ENCODE measurements at places on chromosomes 5 and 9. TPM values are rescaled to one million over a fixed set of nuclear protein-coding genes. Genes with fewer than 3 reads are reported as not detected.
A peak's percentile ranks its signal among the peaks of the same experiment; 100 is the strongest.

DNA sequence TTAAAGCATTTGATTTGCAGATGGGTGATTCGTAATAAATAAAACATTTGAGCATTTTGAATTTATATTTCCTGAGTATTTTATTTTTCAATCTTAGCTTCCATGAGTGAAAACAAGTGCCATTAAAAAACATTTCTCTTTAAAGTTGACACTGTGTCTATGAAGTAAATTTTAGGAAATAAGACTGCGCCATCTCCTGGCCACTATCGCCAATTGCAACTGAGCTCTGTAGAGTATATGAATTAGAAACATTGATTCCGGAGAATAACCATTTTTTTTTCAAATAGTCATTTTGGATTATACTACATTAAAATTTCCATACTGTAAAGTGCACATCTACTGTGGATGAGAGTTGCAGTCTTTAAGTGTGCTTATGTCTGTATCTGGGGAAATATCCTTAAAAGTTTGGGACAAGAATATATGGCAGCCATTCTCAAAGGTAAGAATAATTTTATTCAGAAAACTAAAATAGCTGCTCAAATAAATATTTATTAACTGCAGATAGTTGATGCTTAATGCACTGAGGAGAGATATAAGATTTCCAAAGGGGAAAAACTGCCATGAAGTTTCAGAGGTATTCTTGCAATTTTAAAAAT is 5.9 kb downstream of the DMRTA1 start:
- DNase-seq, result no peak

- no peak for DNase-seq
Observed at GRCh38 chr9:18235181-18235908, 238.6 kb upstream of the ADAMTSL1 start.

GRCh38 chr5:68260467-68260866 is 44.9 kb downstream of the PIK3R1 start:
- no peak for DNase-seq

DNA sequence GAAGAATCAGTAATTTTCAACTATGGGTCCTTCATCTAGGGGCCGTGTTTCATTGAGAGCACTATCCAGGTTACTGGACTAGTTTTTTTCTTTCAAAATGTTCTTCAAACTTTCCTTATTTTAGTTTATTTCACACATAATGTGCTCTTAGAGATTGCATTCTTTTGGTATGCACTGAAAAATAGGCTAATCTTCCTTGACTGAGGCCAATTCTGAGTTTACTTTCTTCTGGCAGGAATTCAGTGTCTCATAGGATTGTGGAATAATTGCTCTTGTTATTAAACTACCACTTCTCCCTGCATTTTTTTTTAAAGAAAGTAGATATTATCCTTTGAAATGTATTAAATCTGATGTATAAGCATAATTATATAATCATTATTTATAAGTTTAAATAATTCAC is 624.5 kb downstream of the RAB3C start:
- peak; percentile 12 for DNase-seq

DNA sequence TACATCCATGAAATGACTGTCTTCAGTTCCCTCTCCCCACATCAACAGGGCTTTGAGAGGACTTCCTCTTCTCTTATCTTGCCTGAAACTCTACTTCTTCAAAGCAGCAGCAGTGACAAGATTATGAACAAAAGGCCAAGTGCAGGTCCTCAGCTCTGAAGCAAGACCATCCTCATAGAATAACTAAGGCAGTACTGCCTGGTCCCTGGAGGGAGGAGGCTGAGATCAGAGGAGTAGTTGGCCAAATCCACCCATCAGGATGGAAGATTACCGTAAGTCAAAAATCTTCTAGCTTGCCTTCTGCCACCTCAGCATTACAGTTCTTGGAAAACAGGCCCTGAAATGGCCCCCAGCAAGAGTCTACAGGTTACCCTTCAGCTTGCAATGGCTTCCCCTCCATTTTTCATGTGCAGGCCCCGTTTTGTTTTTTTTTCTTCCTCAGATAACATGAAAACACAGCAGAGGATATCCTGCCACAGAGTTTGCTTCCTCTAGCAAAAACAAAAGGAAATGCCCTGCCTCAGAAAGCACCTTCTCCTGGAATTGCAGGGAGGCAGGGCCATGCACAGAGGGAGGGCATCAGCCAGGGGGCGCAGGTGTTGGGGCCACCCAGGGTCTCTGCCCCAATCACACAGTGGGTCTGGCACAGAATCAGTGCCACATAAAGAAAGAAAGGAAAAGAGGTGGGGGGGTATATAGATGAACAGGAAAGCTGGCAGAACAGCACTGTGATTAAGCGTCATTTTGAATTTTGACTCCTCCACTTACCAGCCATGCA is 40.0 kb downstream of the KLHL3 start:
- DNase-seq, result no peak

The PNPLA7 gene
- 4.4 TPM for total RNA-seq

All from skin of body (tissue), 3 donors.